NCI-H1092 (cell line): ENCODE measurements at places on chromosomes 6 and 20.

DNA sequence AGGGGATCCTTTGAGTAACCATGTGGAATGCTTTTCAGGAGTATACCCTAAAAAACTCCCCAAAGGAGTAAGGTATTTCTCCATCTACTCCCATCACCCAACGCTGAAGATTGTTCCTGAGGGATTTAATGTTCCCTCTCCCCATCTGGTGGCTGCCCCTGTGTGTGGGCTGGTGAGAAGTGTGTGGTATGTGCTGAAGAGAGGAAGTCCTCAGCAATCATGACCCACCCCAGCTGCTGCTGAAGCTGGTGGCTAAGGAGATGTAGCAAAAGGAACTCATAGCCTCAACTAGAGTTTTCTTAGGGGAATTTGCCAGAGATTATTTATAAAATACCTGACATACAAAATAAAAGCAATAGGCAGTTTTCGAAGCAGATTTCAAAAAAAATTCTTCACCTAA lies 114.3 kb upstream of the JAG1 start:
- DNase-seq = no peak

- no peak for DNase-seq
Observed at GRCh38 chr6:6897140-6897539, 210.6 kb upstream of the RREB1 start.

GRCh38 chr6:134165561-134166201 lies 113.3 kb upstream of the SLC2A12 start:
- no peak for DNase-seq

GRCh38 chr20:64242797-64243475 lies 12.6 kb upstream of the PCMTD2 start:
- no peak for DNase-seq

- no peak for DNase-seq
Observed at GRCh38 chr20:24868959-24869358, 80.1 kb upstream of the CST7 start.

DNA sequence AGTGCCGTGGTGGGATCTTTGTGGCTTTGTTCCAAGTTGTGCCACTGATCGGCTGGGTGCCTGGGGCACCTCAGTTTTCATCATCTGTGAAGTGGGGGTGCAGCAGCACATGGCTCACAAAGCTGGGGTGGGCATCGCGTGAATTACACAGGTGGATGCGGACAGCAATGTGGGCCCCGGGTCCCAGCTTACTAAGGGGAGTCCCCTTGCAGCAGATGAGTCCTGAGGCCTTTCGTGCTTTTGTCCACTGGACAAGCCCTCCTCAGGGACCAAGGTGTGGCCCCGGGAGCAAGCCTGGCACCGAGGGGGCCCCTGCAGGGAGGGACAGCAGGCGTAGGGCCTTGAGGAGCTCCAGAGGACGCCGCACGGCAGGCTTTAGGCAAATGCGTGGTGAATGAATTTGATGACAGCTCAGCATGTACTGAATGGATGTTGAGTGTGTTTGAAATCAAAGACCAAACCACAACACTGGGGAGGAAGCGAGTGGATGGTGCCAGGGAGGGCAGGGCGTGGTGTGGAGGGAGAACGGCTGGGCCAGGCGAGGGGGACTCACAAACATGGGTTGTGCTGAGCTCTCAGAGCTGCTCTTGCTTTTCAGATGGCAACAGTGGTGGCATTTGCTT lies 53.2 kb downstream of the IRF4 start:
- DNase-seq = no peak
